ENCODE measurements at places on chromosomes 2 and 18. TPM values are rescaled to one million over a fixed set of nuclear protein-coding genes. Genes with fewer than 3 reads are reported as not detected.

- no peak for DNase-seq
These were observed 31.6 kb upstream of the MREG start for GRCh38 chr2:216044883-216045486.

- no peak for DNase-seq
These were observed 473.9 kb upstream of the HS6ST1 start for GRCh38 chr2:128792476-128793054.

GRCh38 chr2:50263728-50264127, 768.2 kb downstream of the NRXN1 start:
- DNase-seq: no peak

DNA sequence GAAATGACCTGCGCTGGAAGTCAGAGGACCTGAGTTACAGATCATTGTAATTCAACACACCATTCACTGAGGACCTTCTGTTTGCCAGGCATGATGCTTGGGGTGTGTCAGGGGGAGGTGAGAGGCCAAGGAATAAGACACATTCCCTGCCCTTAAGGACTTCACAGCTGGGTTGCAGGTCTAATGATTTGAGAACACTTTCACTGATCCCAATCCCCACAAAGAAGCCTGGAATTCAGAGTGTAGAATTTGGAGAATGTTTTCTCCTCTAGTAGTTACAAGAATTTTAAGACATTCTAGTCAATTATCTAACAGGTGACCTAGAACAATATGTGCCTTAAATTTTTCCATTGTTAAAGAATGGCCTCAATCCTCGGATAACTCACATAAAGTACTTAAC, 322.4 kb downstream of the TNS1 start:
- DNase-seq: no peak

DNA sequence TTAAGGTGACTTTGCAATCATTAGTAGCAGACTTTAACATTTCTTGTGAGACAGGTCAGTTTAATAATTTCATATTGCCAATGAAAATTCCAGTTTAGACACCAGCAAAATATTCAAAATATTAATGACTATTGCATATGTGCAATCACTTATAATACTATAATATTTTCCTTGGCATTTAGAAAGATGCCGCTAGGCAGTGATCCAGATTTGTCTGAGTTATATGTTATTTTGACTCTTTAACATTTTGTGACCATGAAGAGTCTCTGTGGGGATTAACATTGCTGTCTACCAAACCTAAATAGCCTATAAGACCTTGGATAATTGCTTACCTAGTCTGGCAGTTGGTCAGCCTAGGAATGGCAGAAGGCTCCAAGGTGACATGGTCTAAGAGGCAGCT, 389.6 kb downstream of the THSD7B start:
- no peak for DNase-seq

GRCh38 chr2:10057231-10058107, 14.1 kb downstream of the KLF11 start:
- peak; percentile 86 for DNase-seq

GRCh38 chr18:75915941-75916623, 488.6 kb upstream of the SMIM21 start:
- no peak for DNase-seq

DNA sequence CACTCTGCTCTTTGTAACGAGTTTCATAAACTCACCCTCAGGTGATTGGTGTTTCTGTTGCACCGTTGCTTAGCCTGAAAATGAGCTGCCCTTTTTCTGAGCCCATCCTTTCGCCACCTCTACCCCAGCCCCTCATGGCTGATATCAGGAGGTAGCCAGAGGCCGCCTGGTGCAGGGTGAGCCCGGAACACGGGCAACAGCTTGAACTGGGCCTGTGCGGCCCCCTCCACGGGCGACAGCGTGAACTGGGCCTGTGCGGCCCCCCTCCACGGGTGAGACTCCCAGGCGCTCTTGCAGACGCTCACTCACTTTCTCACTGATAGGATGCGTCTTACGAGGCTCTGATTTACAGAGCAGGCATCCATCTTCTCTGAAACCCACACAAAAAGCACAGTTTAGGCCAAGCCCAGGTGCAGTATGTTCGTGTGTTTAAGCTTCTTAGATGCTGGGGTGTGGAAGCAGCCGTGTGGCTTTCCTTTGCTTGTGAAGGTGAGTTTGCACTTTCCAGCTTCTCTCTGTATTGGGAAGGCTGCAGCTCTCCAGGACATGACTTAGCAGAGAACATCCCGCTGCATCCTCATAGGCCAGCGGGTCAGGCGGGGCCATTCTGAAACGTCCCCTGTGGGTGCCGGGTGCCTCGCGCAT, 83.5 kb downstream of the NFATC1 start:
- DNase-seq: peak; percentile 30

DNA sequence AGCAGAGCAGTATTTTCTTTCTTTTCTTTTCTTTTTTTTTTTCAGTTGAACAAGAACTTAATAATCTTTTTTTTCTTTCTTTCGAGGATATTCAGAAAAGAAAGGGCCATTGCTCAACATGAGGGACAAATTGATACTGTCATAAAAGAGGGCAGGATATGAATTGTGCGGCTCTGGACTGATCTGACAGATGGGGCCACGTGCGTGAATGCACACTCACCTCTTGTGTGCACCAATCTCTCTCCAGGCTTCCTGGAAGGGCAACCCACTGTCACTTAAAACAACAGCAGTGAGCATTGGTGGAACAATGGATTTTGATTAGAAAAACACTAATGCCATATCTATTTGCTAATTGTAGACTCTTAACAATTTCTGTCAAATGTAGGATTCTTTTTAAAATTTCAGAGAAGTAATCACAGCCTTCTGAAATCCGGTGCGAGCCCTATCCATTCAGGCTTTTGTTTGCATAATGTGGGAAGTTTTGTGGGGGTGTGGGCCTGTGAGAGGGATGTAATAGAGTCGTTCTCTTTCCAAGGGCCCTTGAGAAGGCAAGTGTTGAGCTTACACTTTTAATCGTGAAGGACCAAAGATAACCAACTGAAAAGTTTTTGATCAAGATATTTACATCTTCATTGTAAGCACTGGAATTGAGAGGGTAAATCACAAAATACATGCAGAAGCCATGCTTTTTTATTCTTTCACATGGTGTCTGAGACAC, 298.8 kb downstream of the SP3 start:
- DNase-seq: no peak

DNA sequence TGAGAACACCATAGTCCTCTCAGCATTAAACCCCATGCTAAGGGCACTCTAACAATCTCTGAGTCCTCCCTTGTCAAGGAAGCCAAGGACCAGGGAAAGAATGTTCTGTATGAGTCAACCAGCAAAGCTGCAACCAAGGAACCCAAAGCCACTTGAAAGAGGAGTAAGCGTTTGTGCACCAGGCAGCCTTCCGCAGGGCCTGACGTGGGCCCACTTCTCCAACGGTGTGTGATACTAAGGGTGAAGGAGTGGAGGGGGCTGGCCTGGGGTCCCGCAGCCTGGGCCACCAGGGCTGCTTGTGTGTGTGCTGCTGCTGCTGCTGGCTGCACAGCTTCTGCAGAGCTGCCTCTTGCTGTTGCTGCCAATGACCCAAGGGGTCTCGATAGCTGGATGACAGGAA, 30.1 kb upstream of the GALNT14 start:
- DNase-seq: no peak

DNA sequence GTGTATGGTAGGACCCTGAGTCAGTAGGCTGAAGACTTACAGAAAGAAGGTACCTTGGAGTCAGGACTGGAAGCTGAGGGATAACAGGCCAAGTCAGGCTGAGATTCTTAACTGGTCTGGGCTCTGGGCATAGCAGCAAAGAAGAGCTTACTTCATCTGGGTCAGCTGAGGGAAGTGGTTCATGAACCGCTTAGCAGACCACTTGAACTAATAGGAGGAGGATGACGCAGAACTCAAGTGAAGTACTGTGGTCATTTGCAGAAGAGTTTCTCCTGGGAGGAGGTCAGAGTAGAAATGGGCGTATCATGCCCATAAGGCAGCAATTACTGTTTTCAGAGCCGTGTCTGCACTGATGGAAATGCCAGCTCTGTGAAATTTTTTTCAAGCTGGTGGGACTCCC, 164.5 kb downstream of the LCLAT1 start:
- DNase-seq: no peak

GRCh38 chr2:235132651-235133050, 180.8 kb downstream of the SH3BP4 start:
- no peak for DNase-seq

GRCh38 chr2:147843391-147843863, 1.4 kb upstream of the ACVR2A start:
- DNase-seq: no peak

DNA sequence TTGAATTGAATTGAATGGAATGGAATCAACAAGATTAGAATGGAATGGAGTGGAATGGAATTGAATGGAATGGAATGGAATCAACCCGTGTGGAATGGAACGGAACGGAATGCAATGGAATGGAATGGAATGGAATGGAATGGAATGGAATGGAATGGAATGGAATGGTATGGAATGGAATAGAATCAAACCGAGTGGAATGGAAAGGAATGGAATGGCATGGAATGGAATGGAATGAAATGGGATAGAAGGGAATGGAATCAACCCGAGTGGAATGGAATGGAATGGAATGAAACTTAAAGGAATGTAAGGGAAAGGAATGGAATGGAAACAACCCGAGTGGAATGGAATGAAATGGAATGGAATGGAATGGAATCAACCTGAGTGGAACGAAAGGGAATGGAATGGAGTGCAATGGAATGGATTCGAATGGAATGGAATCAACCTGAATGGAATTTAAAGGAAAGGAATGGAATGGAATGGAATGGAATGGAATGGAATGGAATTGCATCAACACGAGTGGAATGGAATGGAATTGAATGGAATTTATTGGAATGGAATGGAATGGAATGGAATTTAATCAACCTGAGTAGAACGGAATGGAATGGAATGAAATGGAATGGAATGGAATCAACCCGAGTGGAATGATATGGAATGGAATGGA, 1146.6 kb downstream of the RPIA start:
- DNase-seq: no peak

GRCh38 chr18:73414598-73414997, 546.8 kb upstream of the NETO1 start:
- DNase-seq: no peak

DNA sequence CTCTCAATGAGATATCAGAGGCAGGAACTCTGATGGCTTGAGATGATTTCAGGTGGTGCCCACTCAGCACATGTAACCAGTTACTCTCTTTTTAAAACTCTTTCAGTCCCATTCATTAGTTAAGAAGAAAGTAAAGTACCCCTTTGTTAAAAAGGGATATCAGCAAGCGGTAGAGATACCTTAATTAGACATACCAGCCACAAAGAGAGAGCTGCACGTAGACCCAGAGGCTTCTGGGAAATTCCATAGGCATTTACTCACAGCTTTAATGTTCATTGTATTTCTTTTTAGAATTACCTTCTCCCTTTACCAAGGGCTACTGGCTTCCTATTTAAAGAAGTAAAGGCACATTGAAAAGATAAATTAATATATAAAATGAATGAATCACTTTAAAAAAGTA, 63.3 kb downstream of the LYPD6B start:
- no peak for DNase-seq

DNA sequence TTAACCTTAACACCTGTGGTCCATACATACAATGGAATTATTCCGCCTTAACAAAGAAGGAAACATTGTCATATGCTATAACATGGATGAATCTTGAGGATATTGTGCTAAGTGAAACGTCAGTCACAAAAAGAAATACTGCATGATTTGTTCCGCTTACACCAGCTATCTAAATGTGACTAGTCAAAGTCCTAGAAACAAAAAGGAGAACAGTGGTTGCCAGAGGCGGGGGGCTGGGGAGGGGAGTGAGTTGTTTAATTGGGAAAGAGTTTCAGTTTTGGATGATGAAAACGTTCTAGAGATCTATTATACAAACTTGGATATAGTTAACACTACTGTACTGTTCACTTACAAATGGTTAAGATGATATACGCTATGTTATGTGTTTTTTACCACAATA, 72.0 kb downstream of the SPRED2 start:
- DNase-seq: no peak

DNA sequence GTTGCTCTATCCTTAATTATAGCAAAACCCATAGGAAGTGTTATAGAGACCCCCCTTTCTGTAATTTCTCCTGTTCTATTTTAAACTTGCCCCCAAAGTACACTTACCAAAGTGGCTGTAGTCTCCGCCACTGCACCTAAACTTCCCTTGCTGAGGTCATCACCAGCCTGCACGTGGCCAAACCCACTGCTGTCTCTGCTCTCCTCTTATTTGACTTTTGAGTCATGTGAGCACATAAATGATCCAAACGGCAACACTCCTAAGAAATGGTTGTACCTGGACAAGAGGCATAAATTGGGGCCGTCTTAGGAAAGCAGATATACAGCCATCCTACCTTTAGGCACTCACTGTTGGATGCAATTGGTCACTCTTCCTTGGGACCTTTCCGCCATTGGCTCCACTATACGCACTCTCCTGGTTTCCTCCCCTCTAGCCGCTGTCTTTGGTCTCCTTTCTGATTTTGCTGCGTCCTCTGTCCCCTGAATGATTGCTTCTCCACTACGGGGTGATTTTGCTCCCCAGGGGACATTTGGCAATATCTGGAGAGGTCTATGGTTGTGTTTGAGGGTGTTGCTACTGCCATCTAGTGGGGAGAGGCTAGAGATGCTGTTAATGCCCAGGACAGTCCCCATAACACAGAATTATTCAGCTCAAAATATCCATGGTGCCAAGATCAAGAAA, 19.2 kb upstream of the IL36G start:
- no peak for DNase-seq

- DNase-seq: no peak
These were observed 98.2 kb upstream of the MAPRE2 start for GRCh38 chr18:34942975-34943374.

DNA sequence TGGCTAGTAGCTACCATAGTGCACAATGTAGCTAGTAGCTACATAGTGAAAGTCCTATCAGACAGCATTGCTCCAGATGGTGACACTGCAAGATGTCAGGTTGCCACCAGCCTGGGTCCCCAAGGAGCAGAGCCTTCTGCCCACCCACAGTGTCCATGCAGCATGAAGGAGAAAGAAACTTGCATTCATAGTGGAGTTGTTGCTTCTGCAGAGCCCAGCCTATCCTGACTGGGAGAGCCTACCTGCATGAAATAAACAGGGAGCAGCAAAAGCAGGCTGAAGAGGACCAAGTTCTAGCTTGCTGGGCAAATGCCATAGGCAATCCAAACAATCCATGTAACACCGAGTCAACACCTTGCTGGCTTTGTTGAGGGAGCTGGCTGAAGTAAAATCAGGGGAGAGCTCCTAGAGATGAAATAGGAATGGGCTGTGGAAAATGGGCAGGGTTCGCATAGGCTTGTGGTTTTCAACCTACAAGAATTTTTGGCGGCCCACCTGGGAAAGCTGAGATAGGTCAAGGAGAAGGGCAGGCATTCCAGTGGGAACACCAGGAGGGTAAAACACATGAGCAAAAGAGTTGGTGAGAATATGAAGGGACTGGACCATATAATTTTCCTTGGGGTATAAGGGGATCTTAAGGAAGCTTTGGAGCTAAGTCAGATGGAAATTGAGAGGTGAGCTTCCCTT, 195.8 kb downstream of the CYP26B1 start:
- DNase-seq: no peak

GRCh38 chr2:223019987-223020717, 31.8 kb upstream of the KCNE4 start:
- no peak for DNase-seq

The GPBAR1 gene
- total RNA-seq: 2.0 TPM

The KCNE4 gene
- 3.6 TPM for total RNA-seq

The ZEB2 gene
- total RNA-seq: 89.0 TPM

The CCDC148 gene
- total RNA-seq: 0.78 TPM

The UCN gene
- total RNA-seq: 0.84 TPM

The NEU2 gene
- not detected for total RNA-seq

The EN1 gene
- not detected for total RNA-seq

The HOXD10 gene
- total RNA-seq: not detected

The HAAO gene
- total RNA-seq: 1.9 TPM

The ALPP gene
- total RNA-seq: not detected

The NEU4 gene
- total RNA-seq: 0.30 TPM
